ENCODE measurements at places on chromosomes 13 and 19.

DNA sequence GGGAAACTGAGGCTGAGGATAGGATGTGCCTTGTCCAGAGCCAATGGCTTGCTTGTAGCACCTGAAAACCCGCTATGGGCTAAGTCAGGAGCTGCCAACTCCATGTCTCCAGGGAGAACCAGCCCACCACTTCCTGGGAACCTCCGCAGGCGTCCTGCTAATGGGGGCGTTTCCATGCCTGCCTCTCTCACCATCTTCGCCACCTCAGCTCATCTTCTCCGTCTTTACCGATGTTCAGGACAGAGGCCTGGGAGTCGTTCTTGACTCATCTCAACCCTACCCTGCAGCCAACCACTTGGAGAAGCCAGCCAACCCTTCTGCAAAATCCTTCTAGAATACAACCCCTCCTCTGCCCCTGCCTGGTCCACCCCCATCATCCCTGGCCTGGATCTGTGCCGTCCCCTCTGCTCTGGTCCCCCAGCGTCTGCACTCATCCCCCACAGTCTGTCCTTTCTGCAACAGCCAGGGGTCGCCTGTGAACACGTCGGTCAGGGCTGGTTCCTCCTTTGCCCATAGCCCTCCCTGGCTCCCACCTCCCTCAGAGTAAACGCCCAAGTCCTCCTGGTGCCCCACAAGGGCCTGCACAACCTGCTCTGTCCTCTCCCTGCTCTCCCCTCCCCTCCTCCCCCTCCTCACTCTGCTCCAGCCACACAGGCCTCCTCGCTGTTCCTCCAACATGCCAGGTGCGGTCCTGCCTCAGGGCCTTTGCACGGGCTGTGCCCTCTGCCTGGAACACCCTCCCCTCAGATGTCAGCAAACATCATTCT, 31.0 kb downstream of the PTPRS start:
- no peak for DNase-seq

GRCh38 chr19:53424968-53425597, 6.7 kb upstream of the ZNF761 start:
- DNase-seq: peak; percentile 7

- no peak for DNase-seq
These were observed 158.7 kb upstream of the ZNF507 start for GRCh38 chr19:32186542-32187330.

DNA sequence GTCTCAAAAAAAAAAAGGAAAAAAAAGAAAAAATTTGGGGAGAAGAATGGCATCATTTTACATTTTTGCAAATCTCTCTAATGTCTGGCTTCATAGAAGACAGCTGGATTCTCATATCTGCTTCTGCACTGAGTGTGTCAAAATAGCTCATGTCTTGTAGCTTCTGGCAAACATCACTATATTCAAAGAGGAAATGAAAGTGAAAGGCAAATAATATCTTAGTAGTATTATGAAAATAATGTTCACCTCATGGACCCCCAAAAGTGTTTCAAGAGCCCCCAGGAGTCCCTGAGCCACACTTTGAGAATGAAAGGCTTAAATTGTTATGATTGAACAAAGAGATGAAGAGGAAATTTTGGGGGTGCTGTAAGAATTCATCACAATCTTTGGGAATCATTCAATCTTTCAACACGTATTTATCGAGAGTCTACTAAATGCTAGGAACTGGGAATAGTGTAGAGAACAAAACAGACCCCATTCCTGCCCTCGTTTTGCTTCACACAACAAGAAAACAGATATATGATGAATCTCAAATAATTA, 1.2 kb upstream of the SLC6A16 start:
- no peak for DNase-seq

- no peak for DNase-seq
These were observed 297.0 kb downstream of the FGF9 start for GRCh38 chr13:21967871-21968270.

DNA sequence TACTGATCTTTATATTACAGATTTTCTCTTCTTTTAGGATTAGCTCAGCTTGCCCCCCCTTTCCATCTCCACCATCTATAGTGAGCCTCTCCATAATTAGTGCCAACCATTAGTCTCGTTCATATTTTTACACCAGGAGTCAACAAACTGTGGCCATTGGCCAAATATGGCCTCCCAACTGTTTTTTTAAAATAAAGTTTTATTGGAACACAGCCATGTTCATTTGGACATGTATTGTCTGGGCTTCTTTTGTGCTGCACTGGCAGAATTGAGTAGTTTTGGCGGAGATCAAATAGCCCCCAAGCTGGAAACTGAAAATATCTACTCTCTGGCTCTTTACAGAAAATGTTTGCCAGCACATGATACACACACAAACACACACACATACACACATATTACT, 18.4 kb downstream of the ZNF175 start:
- no peak for DNase-seq

DNA sequence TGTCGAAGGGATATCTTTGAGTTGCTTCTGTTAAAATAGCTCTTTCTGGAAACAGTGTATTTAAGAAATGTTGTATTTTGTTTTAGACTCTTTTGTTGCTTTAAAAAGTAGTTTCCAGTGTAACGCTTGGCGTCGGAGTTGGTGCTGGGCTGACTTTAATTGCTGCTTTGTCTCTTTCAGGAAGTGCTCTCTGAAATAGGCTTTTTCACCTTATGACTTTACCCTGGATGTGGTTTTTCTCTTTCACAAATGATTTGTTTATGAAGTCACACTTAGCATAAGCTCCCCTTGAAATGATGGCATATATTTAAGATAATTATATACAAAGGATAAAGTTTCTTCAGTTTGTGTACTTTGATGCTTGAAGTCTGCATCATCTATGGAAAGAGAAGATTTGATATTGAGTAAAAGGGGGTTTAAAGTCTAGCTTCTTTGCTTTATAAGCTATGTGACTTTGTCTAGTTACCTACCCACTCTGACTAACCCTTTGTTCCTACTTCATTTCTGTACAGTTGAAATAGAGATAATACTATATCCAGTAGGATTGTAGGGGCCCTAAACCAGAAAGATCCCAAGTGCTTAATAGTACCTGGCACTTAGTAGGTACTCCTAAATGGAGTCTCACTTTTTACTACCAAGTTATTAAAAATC, at the start of gene GPR18:
TSS of gene GPR18 (minus strand) at position 170 of the 651 bp plus-strand sequence. CDS start 2,507 bp downstream, outside the sequence.
- peak; percentile 27 for DNase-seq

GRCh38 chr13:28540612-28541011, 45.7 kb upstream of the FLT1 start:
- no peak for DNase-seq

DNA sequence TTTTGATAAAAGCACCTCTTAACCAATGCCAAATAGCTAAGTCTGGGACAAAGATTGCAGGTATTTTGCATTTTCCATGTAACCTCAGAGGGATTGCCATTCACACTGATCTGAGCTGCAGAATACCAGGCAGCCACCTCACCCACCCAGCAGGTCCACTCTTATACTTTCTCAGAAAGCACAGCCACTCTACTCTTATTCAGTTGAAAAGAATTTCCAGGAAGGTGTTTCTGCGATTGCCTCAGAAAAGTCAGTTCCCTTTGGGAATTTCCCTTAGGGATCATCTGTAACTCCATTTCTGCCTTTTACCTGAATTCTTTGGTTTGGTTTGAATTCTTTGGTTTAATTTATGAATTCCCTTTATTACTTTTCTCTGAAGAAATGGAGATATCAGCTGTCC, 904 bp upstream of the ALOX5AP start:
- no peak for DNase-seq

GRCh38 chr13:97491452-97491851, 57.5 kb downstream of the RAP2A start:
- no peak for DNase-seq

DNA sequence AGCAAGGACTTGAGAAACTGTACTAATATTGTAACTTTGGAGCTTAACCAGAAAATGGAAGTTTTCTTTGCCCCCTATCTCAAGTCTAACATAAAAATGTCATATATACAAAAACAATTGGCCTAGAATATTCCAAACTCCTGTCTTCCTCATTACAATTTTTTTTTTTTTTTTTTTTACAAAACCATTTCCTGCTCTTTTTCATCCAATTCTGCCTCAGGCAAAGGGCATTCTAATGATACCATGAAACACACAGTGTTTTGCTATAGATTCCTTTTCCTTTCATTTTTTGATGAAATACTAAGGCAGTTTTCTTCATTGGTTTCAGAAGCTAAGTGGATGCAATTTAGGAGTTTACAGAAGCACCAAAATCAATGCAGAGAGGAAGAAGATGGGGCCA, 119.7 kb downstream of the LHFPL6 start:
- no peak for DNase-seq
